NCI-H187 treated with DMSO at 0.1 percent for 48 hours (cell line): ENCODE measurements at places on chromosomes 2 and 18.

DNA sequence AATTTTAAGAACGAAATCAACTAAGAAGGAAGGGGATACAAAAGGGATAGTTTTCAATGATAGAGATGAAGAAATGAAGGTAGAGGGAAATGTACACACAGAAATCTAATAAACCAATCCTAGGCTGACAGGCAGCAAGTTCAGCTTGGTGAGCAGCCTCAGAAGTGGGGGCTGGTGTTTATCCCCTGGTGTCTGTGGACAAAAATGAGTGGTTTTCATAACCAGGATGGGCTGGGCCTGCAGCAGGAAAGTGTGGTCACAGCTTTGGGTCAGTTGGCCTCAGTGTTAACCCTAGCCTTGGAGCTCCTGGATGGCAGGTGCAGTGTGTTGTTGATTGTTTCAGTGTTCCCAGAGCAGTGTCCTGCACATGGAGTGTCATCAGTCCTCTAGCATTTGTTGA lies 14.3 kb downstream of the IL18R1 start:
- DNase-seq: no peak

DNA sequence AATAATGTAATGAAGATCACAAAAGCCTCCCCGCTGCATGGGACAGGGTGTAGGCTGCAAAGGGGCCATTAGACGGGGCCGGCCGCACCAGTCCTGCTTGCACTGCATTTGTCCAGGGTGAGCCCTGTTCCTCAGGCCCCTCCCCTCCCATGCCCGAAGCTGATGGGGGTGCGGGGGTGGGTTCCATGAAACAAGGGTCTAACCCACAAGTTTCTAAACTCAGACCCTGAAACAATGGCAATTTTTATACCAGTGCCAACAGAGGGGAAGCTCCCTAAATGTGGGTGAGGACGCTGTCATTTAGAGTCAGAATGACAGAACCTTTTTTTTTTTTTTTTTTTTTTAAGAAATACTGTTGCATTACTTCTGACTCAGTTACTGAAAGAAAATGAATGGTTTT lies 39.7 kb downstream of the HS6ST1 start:
- no peak for DNase-seq

GRCh38 chr2:222907790-222908441 lies 47.1 kb downstream of the ACSL3 start:
- no peak for DNase-seq

DNA sequence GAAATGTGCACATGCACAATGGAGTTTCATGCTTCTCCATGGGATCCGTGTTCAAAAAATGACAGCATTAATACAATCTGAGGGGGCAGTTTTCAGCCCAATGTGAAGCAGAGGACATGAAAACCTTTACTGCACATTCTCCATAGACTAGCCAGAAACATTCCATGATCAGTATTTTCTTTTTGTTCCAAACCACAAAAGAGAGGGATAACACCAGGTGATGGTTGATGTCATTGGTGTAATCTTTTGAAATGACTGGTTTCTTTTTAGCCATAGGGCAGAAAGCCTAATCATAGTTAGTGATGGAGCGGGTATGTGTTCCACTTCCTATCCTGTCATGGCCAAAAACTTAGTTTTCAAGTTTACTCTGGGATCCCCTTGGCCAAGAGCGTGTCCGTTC lies 1.8 kb upstream of the KYNU start:
- DNase-seq: no peak

DNA sequence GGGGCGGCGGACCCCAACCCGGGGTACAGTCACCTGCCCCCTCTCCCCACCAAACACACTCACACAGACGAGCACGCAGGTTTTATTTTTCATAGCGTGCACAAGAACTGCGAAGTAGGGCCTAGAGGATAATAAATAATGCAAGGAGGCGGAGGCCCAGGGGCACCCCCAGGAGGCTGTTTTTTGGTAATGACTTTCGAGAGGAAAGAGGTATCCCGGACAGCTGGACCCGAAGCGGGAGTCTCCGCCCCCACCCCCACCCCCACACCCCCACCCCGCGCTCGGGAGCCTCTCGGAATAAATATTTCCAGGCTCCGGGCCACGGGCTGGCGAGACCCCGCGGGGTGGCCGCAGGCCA lies 3.4 kb downstream of the CYP26B1 start:
- no peak for DNase-seq

GRCh38 chr2:98388081-98388480 lies 41.8 kb downstream of the CNGA3 start:
- no peak for DNase-seq

DNA sequence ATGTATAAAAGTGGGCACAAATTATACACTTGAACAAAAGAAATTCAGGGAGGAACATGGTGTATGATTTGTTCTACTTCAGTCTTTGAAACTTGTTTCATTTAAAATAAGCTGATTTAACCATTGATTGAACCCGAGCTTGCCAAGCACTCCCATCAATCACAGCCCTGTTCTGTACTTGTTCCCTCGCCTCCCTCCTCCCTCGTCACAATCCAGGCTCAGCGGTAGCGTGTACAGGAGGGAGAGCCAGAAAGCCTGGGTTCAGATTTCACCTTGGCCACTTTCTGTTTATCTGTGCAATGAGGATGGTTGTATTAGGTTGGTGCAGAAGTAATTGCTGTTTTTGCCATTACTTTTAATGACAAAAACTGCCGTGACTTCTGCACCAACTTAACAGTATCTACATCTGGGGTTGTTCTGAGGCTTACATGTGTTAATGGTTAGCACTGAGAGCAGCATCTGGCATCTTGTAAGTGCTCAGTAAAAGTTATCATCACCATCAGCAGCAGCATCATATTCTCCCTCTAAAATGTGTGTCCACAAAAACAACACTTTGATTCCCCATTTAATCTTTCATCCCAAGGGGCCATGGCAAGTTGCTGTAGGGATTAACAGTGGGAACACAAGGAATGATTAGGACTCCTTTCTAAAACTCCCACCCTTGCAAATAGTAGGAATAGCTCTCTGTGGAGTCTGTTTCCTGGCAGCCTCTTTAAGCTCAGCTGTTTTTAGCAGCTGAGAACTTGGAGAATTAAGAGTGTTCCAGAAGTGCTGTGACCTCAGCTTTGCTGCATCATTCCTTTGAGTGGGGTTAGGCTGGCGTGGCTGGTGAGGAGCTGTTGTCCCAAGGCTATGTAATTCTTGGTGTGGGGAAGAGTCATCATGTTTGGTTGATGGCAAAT lies 4.7 kb downstream of the DPYSL5 start:
- no peak for DNase-seq

GRCh38 chr18:28606686-28607085 lies 429.8 kb upstream of the CDH2 start:
- no peak for DNase-seq

- DNase-seq: no peak
These were observed 1425.7 kb downstream of the DSC3 start for GRCh38 chr18:29616867-29617266.

DNA sequence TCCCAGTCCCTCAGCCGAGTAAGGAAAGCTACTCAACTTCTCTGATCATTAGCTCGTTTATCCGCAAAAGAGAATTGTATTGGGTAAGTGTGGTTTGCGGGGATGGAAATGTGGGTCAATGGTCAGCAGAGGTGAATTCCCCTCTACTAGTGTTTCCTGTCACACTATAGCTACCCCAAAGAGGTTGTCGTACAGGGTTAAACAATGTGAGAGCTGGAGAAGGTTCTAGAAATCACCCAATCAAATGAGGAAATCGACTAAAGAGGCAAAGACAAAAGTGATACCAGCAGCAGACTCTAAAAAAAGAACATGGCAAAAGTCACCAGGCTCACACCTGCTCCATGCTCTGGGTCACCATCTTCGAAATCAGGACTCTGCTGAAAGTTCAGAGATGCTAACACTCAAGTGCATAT lies 144.7 kb upstream of the ITGA4 start:
- no peak for DNase-seq

DNA sequence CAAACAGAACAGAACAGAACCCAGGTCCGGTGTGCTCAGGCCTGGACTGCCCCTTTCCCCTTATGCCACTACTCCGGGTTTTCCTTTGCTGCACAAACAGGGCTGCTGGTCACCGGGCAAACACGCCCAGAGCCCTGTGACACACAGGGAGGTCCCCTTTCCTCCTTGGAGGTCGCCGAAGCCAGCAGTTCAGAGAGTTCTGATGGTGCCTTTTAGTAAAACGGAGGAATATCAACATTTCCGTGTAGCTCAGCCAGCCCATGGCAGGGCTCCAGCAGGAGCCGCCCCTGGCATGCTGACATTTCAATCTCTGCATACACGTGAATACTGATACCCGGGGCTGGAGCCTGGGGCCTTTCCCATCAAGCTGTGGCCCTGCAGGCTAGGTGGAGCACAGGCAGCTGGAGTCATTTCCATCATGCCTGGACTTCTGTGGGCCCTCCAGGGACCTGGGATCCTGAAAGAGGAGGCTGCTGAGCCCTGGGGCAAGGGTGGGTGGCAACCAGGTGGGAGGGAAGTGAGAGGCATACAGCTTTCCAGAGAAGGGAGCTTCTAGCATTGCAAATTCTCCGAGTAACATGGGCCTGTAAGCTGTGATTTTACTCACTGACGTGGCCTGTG lies 91.4 kb upstream of the PXDN start:
- DNase-seq: no peak

GRCh38 chr2:200364142-200364541 lies 57.6 kb downstream of the SPATS2L start:
- DNase-seq: no peak

GRCh38 chr18:76980663-76981395 lies 151.8 kb downstream of the MBP start:
- DNase-seq: no peak

DNA sequence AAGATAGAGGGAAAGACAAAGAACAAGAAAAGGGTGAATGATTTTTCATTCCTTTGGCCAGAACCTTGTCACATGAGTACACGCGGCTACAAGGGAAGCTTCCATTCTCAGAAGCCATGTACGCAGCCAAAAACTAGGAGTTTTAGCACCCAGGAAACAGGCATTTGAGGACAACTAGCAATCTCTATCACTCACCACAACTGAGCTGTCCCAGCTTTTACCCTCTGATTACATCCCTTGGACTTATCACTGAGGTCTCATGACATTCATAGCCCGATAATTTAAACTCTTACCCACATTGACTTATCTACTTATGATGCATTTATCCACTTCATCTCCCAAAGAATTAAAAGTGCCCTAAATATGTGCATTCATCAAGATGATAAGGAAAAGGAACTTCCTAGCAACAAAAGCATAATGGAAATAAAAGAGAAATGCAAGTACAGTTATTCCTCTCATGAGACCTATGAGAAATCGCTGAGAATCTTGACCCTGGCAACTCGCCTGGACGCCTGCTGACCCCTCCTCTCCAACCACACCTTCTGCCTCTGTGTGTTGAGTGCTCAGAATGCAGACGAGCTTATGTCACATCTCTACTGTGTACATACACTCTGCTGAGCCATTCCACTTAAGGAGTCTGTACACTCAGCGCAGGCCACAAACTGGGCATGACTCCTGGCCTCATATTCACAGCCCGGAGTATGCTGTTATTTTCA lies 28.7 kb upstream of the MFSD6 start:
- DNase-seq: no peak

- no peak for DNase-seq
These were observed 1097.9 kb upstream of the CNTNAP5 start for GRCh38 chr2:122927197-122927596.

GRCh38 chr2:27545348-27546141 lies 37.3 kb upstream of the ZNF512 start:
- no peak for DNase-seq

GRCh38 chr2:119753041-119753929 lies 6.4 kb upstream of the PTPN4 start:
- no peak for DNase-seq

DNA sequence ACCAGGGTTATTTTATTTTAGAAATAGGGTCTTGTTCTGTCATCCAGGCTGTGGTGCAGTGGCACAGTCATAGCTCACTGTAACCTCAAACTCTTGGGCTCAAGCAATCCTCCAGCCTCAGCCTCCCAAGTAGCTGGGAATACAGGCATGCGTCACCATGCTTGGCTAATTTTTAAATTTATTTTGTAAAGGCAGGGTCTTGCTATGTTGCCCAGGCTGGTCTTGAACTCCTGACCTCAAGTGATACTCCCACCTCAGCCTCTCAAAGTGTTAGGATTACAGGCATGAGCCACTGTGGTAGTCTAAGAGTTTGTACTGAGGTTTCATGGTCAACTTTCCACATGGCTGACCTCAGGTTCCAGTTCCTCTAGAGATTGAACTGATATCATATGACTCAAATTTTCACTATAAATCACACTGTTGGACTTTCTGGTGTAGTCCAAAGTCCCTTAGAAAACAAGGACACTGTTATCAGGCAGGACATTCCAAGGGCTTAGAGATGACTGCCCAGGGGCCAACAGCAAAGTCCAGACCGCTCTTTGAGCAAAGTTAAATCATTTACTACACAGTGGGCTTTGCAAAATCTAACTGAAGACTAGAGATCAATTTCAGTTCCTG lies 82.0 kb upstream of the MEX3C start:
- DNase-seq: no peak

DNA sequence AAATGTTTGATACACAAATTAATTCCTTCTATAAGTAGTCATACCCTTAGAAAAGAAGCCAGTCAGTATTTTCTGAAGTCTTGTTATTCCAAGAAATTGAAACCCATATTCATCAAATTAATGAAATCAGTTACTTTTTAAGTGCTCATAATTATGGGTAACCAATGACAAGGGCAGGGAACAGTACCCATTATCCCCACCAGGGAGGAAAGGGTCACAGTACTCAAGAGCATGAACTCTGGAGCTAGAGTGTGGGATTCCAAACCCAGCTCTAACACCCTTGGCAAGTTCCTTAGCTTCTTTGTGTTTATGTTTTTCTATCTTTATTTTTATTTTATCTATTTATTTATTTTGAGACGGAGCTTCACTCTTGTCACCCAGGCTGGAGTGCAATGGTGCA lies 68.4 kb downstream of the CCDC148 start:
- no peak for DNase-seq

GRCh38 chr2:119702918-119703401 lies 24.0 kb downstream of the TMEM177 start:
- peak; percentile 1 for DNase-seq

- DNase-seq: no peak
These were observed 68.6 kb downstream of the DHRS9 start for GRCh38 chr2:169137924-169138323.

DNA sequence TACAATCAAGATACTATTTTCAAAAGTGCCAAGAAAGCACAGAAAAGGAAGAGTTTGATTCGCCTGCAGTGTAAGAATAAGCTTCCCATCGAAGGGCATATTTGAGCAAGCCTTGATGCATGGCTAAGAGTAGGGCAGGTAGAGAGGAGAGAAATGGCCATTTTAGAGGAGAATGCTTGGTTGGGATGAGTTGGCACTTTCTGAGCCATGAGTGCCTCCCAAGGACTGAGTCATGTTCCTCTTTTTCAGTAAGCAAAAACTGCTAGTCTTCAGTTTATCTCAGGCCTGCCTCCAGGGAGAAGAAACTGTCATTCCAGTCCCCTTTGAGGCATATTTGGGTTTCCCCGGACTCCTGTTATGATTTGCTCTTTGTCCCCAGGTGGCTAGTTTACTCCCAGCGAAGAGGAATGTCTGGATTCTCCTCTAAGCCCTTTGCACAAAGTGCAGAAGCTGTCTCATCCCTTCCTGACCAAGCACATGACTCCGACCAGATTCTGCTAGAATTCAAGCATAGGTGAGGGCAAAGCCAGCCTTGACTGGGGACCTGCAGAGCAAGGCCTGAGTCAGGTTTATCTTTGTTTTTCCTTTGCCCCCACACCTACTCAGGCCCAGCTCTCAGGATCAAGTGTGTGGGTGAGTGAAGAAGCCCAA lies 115.2 kb downstream of the TTC32 start:
- no peak for DNase-seq
